ENCODE measurements at places on chromosomes 16 and 17. TPM values are rescaled to one million over a fixed set of nuclear protein-coding genes. Genes with fewer than 3 reads are reported as not detected.

- H3K36me3 ChIP-seq: no peaks in the 10 kb centered on the region
- no peak for DNase-seq
- H3K4me3 ChIP-seq: peak overlapping the region; percentile 73
- H3K4me1 ChIP-seq: peaks cover 7% of the 10 kb centered on the region
- no peaks in the 10 kb centered on the region for H3K27me3 ChIP-seq
- peak overlapping the region; percentile 57 for H3K27ac ChIP-seq
Observed at GRCh38 chr17:31550389-31551056, 159.0 kb downstream of the RAB11FIP4 start.

DNA sequence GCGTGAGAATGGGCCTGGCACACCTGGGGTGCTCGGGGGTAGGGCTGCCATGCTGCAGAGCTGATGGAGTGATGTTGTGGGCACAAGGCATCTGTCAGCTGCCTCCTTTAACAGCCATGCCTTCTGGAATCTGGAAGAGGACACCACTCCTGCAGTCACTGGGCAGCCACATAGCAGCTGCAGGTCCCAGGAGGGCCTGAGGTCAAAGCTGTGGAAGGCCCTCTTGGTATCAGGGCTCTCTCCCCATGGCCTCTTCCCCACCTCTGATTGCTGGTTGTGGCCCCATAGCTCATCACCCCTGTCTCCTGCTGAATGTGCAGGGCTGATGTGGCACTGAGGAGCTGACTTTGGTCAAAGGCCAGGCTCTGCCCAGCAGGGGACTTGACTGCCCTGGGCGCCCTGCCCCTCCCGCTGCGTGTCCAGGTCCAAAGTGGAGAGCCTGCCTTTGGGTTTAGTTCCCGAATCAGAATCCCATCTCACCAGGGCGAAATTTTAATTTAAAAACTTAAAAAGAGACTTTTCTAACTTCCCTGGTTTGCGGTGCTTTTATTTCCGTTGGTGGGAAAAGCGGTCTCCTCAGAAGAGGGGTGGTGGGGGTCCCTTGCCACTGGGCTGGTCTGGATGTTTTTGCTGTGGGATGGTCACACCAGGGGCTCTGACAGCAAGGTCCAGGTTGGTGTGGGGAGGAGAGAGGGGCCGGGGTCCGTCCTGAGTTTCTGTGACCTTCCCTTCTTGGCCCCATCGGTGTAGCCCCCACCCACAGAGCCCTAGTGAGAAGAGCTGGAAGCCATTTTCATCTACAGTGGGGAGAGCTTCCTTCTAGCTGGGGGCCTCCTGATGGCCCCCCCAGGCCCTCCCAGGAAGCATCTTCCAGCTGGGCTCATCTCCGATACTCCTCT, 5.9 kb downstream of the UBALD2 start:
- peak overlapping the region; percentile 59 for H3K4me3 ChIP-seq
- H3K36me3 ChIP-seq: peaks cover 26% of the 10 kb centered on the region
- DNase-seq: no peak
- peaks cover 80% of the 10 kb centered on the region for H3K4me1 ChIP-seq
- peak overlapping the region; percentile 67 for H3K27ac ChIP-seq
- no peaks in the 10 kb centered on the region for H3K27me3 ChIP-seq

The AMZ2 gene
- 113 TPM for total RNA-seq

The OMG gene
- 0.13 TPM for total RNA-seq
